ENCODE measurements at places on chromosomes 13 and 19.

DNA sequence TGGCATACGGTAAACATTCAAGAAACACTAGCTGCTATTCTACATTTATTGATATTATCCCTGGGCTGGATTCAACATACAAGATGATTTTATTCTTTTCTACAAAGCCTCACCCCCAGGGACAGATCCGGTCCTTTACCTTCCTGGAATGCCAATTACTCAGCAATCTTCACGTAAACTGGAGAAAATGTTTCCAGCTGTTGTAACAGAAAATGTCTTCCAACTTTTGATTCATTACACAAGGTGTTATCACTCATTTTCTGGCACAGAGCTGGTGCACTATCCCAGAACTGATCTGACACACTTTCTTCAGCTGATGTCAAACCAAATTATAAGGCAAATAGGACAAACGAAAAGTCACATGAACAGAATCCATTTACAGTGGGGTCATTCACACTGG, 33.1 kb downstream of the DCLK1 start:
- no peak for DNase-seq

- DNase-seq: no peak
Observed at GRCh38 chr13:77489566-77490337, 45.8 kb upstream of the SCEL start.

DNA sequence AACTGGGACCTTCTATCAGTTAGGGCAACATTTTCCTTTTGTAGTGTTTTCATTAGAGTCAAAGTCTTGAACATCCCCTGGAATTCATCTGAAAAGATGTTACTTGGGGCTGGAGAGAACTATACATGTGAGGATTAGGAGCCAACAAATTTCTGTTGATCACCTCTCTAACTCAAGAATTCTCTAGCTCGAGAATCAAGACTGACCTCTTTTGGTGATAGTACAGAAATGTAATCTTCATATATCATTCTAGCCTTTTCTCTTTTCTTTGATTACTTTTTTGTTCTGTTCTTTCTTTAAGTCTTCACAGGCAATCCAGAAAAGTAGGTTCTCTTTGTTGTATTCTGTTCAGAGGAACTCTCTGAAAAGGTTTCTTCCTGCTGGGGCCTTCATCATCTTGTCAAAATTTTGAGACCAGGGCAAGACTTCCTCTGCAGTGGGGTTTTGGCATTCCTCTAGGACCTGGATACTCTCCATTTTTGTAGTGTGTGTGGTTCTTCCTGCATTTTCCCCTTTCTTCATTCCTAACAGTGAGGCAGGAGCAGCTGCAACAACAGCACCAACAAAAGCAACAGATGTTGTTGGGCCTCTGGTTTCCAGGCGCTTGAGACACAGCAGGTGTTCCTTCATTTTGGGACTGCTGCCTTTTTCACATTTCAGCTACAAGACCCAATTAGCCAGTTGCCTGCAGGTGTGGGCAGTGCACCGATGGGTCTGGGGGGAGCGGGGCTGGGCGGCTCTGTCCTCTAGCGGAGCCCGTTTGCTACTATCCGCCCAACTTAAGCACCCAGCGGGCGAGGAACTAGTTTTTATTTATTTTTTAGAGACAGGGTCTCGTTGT, 26.2 kb downstream of the ELF1 start:
- no peak for DNase-seq

DNA sequence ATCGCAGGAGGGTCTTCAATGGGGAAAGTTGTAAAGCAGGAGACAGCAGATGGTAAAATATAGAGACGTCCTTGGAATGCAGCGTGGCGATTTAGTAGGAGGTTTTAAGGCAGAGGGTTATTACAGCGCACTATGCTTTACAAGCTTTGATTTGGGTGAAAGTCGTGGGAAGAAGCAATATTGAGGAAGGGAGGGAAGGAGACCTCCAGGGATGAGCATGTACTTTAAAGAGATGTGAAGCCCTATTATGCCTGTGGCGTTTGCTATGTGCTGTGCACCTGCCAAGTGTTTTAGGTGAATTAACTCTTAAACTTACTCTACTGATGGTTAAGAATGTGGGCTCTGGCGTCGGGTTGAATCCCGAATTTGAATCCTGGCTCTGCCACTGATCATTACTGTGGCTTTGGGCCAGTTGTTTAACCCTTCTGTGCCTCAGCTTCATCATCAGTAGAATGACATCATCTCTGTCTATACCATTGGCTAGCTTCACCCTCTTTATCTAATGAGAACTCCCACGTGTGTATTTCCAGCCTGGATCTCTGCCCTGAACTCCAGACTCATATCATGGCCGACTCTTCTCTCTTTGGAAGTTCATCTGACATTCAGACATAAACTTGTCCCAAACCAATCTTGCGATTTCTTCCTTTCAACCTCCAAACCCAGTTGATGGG, 583 bp downstream of the CCDC61 start:
- no peak for DNase-seq

GRCh38 chr13:38854226-38854625, 136.4 kb downstream of the STOML3 start:
- no peak for DNase-seq

- DNase-seq: no peak
Observed at GRCh38 chr19:45476304-45476703, 8.5 kb downstream of the FOSB start.

DNA sequence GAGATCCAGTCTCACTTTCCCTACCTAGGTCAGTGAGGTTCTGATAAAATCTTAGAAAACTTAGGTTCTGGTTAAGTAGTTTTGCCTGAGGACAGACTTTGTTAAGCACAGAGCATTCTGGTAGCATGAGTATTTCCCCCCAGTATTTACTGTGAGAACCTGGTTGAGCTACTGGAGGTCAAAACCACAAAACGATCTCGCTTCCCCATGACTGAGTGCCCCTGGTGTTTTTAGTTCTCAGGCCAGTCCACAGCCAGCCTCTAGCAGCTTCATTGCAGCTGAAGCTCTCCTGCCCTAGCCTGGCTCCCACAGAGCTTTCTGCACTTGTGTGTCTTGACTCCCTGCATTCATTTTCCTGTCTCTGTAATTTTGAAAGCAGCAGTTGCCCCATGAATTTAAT, 1138.2 kb downstream of the UQCRFS1 start:
- no peak for DNase-seq

DNA sequence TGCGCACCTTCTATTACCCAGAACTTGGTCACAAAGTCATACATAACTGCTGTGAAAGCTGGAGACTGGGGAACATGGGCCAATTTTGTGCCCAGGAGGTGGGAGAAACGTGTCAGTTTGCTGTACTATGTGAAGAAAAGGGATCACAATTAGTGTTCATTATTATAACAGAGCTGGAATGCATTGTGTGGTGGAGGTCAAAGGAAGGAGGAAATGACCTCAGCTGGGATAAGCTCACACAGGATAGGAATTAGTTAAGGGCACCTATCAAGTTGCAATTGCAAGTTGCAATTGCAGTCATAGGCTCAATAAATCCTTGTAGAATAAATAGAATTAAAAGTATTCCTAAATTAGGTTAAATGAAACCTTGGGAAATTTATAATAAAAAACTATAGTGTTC, 103.9 kb upstream of the OBI1 start:
- DNase-seq: no peak

- no peak for DNase-seq
Observed at GRCh38 chr13:94435604-94436226, 43.8 kb downstream of the DCT start.
